ENCODE measurements at places on chromosomes 6 and 20.

GRCh38 chr20:59850018-59850641 is 83.3 kb downstream of the SYCP2 start:
- peak; percentile 45 for DNase-seq

GRCh38 chr6:85137865-85138264 is 312.0 kb upstream of the NT5E start:
- no peak for DNase-seq

DNA sequence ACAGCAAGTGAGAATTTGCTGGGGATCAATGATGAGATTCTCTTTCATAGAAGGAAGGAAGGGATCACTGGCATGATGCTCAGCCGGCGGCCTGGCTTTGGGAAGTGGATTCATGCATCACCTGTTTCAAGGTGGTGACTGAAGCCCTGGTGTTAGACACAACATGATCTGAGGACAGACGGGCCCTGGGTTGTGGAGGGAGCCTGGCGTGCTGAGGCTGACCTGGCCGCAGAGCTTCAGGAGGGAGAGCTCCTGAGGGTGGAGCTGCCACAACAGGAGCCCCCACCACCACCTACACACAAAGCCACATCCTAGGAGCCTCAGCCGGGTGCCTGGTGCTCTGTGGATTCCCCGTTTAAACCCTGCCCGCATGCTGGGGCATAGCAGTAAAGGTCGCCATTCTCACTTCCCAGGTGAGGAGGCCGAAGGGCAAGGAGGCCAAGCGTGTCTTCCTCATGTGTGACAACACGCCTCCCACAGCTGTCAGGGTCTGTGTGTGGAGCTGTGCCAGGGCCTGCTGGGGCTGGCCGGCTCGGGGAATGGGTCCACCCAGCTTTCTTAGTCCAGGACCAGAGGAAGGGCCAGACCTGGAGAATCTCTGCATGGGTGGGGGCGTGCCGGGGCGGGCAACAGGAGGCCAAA is 107.0 kb downstream of the ERMARD start:
- no peak for DNase-seq

DNA sequence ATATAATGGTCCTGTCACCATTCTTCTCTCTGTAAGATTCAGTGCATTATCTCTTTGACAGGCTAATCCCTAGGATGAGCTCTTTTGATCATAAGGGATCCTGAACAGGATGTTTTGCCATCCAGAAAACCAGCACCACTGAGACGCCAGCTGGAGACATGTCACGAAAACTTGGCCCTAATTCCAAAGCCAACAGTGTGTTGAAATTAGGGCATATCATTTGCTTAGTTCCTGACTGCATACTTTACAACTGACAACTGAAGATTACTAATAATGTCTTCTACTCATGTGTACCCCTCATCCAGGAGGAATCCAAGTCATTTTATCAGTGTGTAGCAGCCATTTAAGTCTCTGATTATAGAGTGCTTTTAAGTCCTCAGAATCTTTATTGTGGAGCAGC is 243.6 kb downstream of the KCNQ5 start:
- DNase-seq: peak; percentile 10

DNA sequence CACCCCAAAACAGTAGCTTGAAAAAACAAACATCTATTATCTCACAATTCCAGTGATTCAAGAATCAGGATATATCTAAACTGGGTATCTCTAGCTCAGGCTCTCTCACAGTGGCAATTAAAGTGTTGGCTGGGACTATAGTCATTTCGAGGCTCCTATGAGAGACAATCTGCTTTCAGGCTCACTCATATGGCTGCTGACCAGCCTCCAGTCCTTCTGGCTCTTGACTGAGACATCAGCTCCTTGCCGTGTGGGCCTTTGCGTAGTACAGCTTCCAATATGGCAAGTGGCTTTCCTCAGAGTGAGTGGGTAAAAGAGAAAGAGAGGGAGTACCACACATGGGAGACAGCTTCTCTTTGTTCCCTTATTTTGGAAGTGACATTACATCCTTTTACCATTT is 327.2 kb downstream of the CENPW start:
- no peak for DNase-seq

DNA sequence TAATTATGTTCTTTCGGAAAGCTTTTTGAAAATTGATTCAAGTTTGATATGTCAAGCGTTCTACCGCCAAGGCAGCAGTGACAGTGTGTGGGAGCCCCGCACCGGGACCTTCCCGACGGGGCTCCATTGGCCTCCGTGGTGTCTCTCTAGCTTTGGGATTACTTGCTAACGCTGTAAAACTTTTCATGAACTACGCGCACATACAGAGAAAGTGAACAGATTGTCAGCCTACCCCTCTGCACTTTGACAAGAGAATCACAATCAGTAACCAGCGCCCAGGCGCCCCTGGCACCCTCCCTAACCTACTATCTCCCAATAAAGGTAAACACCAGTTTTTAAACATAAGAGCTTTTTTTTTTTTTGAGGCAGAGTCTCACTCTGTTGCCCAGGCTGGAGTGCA is 274.8 kb downstream of the CDH4 start:
- DNase-seq: no peak

GRCh38 chr6:37109714-37110499 is 60.0 kb upstream of the PIM1 start:
- no peak for DNase-seq

DNA sequence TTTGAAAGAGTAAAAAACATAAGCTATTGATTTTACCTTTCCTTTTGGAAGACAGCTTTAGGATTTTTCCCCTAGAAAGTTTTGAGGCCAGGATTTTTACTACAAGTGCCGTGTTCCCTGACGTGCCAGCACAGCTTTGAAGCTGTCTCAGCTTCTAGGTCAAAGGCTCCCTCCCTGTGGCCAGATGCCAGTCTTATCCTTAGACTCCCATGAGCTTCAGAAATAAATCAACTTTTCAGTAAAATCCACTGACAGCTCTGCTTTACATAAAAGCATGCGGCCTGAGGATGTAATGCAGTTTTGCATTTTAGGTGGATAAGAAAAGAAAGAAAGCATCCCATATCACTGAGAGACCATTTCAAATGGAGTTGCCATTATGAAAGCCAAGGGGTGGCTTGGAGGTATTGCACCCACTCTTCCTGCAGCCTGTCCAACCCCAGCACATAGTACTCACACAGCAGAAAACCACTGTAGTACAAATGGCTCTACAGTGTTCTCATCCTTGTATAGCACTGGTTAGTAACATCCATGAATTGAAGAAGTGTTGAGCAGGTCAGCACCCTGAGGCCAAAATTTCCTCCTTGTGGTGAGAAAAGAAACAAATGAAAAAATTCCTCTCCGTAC is 15.2 kb upstream of the ATXN1 start:
- DNase-seq: no peak
